Stimulated activated CD8-positive, alpha-beta memory T cell treated with anti-CD3 and anti-CD28 coated beads, Interleukin-7, amount 100 ng/mL, for 1 hour (primary cell): ENCODE measurements at places on chromosomes 7 and 10.
A peak's percentile ranks its signal among the peaks of the same experiment; 100 is the strongest.

DNA sequence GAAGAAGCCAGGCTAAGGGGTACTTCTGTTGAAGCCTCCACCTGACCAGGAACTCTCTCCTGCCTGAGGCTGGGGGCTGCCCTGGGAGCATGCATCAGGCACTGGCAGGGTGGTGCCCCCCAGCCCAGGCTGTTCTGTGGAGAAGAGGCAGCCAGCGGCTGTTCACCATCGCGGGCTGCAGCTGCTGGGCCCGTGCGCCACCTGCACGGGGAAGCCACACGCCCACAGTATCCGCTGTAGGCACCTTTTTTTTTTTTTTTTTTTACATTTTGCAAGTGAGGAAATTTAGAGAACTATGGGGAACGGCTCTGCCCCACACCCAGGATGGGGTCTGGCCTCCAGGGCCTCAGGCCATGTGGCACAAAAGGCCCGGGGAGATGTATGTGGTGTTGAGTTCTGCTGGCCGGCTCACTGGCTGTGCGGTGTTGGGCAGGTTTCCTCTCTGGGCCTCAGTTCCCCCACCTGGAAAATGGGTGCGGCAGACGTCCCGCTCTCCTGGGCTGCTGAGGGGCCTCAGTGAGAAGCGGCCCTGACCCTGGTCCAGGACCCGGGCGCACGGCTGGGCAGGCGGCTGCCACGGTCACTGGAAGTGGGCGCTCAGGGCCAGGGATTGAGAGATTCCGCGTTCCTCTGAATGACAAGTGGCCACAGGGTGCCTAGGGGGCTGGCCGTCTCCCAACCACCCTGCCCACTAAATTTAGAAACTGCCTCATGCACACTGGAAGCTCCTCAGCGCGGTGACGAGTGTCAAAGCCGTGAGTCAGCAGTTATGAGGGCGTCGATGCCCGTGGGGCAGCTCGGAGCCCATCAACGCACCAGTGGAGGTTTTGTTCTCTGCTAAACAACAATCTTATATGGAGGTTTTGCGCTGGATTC, 8.8 kb upstream of the INTS1 start:
- DNase-seq, result no peak

GRCh38 chr7:158527038-158527437, 60.6 kb downstream of the PTPRN2 start:
- DNase-seq, result no peak

- no peak for DNase-seq
Measured at GRCh38 chr7:151137791-151138152, 29.7 kb downstream of the GBX1 start.

- no peak for DNase-seq
Measured at GRCh38 chr7:127793582-127793981, 141.6 kb downstream of the SND1 start.

GRCh38 chr10:34824870-34825269, 9.8 kb upstream of the PARD3 start:
- DNase-seq, result no peak

GRCh38 chr7:83559887-83560286, 89.1 kb downstream of the SEMA3E start:
- DNase-seq, result no peak

DNA sequence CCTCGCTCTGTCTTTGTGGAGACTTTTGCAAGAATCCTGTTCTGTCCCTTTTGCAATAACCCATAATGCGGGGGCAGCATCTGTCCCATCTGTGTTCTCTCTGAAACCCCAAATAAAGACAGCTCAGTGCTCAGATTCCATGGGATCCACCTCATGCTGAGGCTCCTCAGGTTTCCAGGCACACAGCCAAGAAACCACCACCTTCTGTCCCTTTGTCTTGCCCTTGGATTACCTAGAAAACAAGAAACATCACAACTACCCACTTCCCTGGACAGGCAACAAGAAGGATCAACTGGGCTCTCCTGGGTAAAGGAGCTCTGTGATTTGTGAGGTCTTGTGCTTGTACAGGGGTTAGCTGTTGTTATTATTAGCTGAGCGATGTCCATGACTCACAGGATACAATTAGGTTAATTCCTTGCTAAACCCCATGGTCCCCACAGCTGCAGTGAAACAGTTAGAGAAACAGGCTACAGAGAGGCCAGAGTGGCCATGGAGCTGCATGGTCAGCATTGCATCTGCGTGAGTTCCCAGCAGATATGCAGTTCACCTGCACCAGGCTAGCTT, 50.2 kb downstream of the CXCL12 start:
- no peak for DNase-seq

- no peak for DNase-seq
Measured at GRCh38 chr7:150858236-150859197, 6.2 kb downstream of the AOC1 start.

DNA sequence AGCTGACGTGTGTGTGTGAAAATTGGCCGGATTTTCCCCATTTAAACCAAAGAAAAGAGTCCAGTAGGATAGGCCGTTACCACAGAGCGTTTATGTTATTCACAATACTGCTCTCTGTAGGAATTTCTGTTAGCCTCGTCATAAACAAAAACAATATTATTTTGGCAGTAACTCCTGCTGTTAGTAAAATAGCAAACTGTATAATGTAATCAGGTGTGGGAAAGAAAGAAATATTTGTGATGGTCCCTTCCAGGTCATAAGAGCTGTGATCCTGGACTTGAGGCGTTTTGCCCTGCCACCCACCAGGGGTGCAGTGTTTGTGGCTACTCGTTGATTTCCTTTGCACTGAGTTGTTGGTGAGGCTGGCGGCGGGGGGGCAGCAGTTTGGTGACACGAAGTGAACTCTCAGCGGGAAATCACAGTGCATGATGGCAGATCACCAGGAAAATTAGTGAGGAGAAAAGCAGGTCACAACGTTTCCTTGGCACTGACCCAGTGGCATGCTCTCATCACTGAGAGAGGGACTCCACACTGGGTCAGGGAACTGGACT, 2.8 kb downstream of the EEPD1 start:
- DNase-seq, result no peak

GRCh38 chr7:65265933-65266519, 107.6 kb upstream of the ZNF92 start:
- DNase-seq, result no peak

DNA sequence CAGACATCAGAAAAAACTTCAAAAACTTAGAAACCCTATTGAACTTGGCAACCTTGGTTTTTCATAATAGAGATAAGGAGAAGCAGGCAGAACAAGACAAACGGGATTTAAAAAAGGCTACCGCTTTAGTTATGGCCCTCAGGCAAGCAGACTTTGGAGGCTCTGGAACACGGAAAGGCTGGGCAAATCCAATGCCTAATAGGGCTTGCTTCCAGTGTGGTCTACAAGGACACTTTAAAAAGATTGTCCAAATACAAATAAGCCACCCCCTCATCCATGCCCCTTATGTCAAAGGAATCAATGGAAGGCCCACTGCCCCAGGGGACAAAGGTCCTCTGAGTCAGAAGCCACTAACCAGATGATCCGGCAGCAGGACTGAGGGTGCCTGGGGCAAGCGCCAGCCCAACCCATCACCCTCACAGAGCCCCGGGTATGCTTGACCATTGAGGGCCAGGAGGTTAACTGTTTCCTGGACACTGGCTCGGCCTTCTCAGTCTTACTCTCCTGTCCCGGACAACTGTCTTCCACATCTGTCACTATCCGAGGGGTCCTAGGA, 115.3 kb downstream of the NRCAM start:
- no peak for DNase-seq

GRCh38 chr7:115910541-115911164, 119.9 kb downstream of the TFEC start:
- DNase-seq, result no peak

- no peak for DNase-seq
Measured at GRCh38 chr7:35365523-35365922, 111.6 kb upstream of the TBX20 start.

GRCh38 chr10:60535427-60535826, 145.8 kb upstream of the ANK3 start:
- DNase-seq, result no peak

DNA sequence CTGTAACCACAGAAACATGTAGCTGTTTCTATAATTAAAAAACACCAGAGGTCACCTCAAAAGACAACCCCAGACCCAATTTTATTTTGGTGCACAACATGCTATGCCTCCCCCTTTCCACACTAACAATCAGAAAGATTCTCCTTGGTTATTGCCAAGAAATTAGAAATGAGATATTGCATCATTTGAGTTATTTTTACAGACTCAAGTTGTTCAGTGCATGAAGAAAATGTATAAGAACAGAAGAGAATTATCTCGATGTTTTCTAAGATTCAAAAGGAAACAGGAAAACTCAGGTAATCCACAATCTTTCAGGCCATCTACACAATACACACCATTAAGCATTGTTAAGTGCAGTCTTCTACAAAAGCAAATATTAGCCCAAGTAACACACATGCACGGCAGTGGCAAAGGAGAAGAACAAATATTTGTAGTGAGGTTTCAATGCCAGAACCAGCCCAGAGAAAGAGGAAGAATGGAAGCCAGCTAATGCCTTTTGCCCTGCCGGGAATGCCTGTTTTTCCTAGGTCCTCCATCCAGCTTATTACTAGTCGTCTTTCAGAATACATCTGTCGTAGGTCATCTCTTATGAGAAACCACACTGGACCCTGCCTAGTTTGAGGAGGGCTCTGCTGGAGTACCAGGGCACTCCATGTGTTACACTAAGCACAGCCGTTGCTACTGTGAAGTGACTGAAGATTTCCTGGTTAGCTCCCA, 67.6 kb upstream of the C1GALT1 start:
- DNase-seq, result no peak

- DNase-seq, result no peak
Measured at GRCh38 chr10:53233749-53234148, 461.2 kb upstream of the MBL2 start.

- DNase-seq, result no peak
Measured at GRCh38 chr10:52988923-52989322, 216.3 kb upstream of the MBL2 start.

DNA sequence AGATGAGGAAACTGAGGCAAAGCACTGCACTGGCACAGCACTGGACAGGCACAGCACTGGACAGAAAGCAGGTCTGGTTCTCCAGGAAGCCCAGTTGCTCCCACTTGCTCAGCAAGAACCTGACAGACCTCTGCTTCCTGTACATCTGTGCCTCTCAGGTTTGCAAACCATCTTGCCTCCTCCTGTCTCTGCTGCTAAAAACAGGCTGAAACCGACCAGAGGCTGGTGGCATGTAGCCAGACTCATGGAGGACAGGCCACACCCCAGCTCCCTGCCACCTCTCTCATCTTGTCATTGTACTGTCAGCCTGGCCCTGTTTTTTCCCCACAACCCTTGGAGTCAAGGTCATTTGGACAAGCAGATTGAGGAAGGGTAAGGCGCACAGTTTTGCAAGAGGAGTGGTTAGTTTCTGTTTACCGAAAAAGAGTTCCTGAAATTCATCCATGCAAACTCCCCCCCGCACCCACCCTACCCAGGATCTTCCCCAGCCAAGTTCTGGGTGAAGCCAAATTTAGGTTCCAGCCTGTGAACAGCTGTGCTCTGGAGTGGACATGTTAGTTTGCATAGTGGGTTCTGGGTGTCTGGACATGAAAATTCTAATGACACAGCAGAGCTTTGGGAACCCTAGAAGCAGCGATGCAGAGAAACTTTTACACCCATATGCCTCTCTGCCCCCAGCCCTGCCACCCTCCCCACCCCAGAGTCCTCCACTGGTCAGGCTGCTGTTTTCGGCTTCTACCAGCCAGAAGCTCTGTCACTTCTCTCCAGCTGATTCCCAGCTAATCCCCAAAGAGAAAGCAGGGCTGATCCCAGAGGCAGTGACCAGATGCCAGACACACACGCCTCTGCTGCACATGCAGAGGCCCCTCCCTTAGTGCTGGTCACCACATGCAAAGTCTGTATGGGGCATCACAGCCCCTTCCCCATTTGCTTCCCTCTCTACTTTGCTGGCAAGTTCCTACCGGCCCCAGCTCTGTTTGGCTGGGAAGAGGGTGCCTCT, 8.5 kb upstream of the C10orf105 start:
- peak; percentile 41 for DNase-seq

DNA sequence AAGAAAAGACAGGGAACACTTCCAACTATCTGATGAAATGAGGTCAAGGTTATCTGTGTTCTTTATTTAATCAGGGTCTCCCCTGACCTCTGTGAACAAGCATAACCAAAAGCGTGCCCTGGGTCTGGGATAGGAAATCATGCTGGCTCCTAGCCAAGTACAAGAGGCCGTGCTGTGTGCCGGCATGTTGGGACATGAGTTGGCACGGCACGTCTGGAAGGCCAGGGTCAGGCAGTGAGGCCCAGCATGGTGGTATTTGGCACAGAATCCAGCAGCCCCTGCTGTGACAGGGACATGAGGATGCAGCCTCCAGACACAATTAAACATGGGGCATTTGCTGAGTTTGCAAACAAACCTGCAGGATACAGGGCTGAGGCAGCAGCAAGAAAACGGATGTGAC, 320.4 kb downstream of the PLXNA4 start:
- DNase-seq, result no peak

GRCh38 chr10:103685880-103686669, 169.3 kb downstream of the SH3PXD2A start:
- peak; percentile 39 for DNase-seq

- no peak for DNase-seq
Measured at GRCh38 chr10:11499425-11500071, 111.9 kb downstream of the USP6NL start.

DNA sequence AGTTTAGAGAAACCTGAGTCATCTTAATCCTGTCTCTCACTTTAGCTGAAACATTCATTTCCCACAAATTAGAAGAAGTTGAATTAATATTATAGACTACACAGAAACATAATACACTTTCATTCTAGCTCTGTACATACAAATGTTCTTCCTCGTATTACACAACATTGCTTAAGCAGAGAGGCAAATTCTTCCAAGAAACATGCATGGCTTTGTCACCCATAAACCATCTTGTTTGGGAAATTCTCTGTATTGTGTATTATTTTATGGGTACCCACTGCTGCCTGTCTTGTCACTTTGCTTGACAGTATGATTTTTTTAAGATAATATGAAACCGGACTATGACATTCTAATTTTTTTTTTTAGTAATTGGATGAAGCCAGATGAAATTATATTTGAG, 104.0 kb downstream of the SRI start:
- no peak for DNase-seq

DNA sequence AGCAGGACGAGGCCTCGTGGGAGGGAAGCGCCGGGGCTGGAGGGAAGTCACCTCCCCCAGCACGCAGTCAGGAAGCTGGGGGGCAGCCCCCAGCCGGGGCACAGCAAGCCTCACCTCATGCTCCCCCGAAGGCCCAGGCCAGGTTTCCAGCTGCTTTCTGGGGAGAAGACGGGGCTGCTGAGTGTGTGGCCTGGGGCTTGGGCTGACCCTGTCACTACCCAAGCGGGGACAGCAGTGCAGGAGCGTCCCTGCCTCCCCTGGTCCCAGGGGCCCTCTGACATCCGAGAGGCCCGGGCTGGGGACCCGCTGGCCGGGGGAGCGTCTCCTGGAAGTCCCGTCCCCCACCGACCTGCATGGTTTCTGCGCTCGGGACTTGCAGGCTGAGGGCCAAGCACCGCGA, 19.7 kb upstream of the NKX6-2 start:
- no peak for DNase-seq
